AML-193 (cell line): ENCODE measurements at places on chromosomes 1 and 21.

DNA sequence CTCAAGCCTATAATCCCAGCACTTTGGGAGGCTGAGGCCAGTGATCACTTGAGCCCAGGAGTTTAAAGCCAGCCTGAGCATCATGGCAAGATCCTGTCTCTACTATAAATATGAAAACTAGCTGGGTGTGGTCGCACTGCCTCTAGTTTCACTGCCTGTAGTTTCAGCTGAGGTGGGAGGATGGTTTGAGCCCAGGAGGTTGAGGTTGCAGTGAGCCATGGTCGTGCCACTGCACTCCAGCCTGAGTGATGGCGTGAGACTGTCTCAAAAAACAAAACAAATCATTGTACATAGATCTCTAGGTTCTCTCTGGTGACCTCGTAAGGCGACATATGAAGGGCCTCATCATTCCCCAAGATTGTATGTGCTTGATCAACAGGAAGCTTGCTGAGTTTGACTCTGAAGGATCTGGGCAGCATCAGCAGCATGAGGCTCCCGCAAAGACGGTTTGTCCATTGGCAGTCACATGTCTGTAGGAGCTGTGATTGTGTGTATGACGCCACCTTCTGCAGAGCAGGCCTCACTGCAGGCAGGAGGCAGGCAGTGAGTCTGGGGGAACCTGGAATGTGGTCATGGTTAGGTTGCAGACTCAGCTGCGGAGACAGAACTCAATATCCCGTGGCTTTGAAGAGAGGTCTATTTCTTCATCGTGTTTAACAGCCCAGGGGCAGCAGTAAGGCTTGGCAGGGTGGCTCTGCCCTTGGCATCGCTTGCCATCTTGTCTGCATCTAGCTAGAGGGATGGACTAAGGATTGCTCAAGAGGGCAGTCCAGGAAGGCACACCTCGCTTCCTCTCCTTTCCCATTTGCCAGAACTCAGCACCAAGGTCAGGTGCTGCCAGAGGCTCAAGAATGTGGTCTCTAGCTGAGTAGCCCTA lies 14.0 kb downstream of the ATP5PO start:
- DNase-seq = peak; percentile 28

DNA sequence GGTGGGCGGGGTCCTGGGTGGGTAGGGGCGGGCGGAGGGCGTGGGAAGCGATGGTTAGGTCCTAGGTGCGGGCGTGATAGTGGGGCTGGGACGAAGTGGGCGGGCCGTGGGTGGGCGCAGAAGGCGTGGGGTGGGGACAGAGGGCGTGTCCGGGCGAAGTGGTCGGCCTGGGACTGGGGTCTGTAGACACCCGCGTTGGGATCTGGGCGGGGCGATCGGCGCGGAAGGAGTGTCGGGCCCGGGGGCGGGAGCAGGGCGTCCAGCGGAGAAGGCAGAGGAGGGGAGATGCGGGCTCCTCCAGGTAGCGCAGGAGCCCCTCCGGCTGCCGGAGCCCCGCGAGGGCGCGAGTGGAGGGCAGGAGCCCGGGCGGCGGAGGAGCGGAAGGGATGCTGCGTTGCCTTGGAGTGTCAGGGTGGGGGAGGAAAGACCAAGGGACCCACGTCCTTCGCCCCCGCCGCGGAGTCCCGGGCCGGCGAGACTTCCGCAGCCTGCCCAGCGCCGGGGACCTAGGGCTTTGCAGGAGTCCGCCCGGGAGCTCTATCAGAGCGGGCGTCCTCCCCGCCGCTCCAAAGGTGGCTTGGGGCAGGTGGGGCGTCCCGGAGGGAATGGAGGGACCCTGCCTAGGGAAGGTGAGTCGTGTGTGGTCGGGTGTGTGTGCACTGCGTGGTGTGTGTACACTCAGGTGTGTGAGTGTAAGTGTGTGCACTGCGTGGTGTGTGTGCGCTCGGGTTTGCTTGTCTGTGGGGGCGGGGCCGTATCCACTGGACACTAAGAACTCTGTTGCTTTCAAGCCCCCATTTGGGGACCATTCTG lies 27.0 kb upstream of the PRSS38 start:
- peak; percentile 61 for DNase-seq

DNA sequence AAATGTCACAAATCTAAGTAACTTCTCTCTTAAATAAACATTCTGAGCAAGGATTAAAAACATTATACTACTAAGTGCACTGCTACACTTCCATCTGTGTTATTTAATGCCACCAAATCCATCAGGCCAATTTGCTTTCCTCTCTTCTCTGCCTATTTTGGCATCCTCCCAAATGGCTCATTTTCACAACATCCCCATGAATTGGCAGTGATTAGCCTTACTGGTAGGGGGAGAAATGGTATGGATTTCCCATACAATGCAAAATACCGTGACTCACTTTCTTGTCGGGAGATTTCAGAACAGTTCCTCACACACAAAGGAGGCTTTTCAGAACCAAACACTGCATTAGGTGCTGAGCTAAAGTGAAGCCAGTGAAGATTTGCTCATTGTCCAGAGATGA lies 195.7 kb downstream of the MIS18A start:
- DNase-seq = no peak

GRCh38 chr1:30132602-30133286 lies 590.6 kb downstream of the MATN1 start:
- no peak for DNase-seq

- DNase-seq = no peak
Measured at GRCh38 chr21:36388835-36389234, 3.6 kb downstream of the CHAF1B start.

DNA sequence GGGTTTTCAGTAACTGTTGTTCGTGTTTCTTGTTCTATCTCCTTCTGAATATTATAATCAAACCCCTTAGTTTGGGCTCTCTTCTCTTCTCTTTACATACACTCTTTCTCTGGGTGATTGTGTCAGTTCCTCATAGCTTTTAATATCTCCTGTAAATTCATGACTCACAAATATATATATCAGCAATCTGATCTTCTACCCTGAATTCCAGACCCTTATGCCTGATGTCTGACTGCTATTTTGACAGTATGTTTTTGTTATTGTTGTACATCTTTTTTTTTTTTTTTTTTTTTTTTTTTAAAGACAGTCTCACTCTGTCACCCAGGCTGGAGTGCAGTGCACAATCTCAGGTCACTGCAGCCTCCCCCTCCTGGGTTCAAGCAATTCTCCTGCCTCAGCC lies 70.8 kb upstream of the MPC2 start:
- DNase-seq = no peak

DNA sequence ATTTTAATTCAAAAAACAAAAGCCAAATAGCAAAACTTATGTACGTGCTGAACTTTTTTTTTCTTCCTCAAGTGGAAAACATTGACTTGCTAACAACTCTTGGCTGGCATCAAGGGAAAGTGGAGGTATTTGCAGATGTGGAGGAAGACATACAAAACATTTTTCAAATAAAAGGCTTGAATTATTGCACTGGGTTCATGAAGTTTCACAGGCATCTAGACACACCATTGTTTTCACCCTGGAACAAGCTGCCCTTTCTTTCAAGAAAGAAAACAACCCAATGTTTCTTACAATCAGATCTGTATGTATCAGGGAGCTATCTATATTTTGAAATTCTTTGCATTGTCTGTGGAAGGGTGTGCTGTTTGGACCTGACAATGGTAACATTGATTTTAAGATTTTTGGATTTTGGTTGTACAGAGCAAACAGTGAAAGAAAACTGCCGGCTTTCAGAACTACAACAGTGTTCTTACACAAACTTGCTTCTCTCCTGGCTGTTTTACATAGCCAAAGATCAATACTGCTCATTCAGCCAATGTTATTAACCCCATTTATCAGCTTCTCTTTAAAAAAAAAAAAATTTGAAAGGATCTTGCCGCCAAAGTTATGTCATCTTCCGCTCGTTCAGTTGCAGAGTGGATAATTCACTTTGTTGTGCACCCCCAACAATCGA lies 187.7 kb upstream of the FOXD3 start:
- no peak for DNase-seq

GRCh38 chr21:43850728-43851295 lies 14.2 kb upstream of the AGPAT3 start:
- DNase-seq = no peak

GRCh38 chr1:45243476-45244343 lies 37.3 kb upstream of the ZSWIM5 start:
- DNase-seq = no peak

DNA sequence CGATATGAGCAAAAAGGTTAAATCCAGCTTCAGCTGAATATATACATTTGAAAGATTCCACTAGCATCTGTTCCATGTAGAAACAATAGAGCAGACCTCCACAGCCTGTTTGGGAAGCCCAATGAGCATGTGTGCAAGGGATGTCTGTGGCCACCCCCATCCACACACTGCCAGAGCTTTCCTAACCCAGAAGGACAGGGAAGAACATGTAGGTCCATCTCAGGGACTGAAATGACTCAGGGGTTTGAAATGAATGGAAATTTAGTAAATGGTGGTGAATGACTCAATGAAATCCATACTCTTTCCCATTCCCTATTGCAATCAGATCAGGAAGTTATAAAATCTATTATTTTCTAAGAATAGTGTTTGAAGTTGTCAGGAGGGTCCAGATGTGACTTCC lies 397.2 kb downstream of the DUSP10 start:
- DNase-seq = no peak

DNA sequence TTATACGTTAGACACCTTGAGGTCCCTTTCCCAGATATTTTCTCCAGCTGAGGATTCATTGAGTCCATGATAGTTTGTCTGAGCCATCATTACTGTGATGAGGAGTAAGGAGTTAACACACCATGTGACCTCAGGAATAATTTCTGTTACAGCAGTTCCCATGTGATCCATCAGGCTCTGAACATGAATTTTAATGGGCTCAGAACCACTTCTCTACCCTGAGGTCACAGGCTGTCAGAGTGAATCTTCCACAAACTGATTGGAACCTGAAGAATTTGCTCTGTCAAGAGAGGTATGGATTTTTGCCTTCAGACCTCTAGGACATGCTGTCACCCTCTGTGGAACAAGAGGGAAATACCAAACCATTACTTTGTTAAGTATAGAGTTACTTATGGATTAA lies 81.0 kb downstream of the NTMT2 start:
- no peak for DNase-seq

DNA sequence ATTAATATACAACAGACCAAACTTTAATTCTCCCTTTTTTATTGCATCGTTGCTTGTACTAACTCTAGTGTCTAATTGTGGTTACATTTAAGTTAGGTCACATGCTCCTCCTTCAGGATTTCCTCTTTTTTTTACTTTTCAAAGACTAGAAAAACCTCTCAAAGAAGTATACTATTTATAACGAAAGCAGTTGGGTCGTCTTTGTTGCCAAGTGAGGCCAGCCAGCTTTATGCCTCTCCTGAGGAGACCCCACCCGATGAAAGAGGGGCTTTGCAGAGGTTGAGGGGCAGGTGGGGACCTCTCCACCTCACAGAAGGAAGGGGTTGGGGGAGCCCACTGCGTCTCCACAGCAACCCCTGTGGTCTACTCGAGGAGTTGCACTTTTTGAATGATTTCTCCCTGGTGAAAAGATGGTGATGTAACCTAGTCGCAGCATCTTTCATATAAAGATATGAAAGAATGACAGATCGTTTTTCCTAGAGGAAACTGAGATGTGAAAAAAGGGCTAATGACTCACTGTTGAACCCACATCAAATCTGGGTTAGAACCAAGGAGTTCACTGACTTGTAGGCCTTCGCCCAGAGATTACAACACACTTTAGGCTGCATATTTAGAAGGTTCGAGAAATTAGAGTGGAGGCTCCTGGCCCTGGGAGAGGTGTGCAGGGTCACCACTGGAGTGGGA lies 6.4 kb downstream of the TGFB2 start:
- DNase-seq = peak; percentile 68

GRCh38 chr1:201359873-201360210 lies 17.6 kb downstream of the TNNT2 start:
- no peak for DNase-seq

DNA sequence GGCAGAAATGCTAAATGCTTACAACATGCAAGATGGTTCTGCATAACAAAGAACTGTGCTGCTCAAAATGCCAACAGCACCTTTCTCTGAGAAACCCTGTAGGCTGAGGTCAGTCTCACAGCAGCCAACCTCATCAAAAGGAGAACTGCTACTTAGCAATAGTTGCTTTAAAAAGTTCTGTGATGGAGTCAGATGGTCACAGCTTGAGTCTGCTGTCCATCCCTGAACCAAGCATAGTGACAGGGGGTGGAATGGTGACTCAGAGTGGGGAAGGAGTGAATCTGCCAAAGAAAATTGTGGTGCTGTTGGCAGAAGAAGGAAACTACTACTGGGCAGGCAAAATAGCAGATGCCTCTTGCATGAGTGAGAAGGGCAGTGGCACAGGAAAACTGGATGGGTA lies 106.0 kb upstream of the FAM78B start:
- no peak for DNase-seq

GRCh38 chr1:5856246-5856815 lies 135.9 kb downstream of the NPHP4 start:
- no peak for DNase-seq

- DNase-seq = peak; percentile 23
Measured at GRCh38 chr1:10431070-10431730, 967 bp downstream of the CENPS start.

GRCh38 chr1:85116856-85117255 lies 68.6 kb upstream of the MCOLN3 start:
- peak; percentile 58 for DNase-seq

DNA sequence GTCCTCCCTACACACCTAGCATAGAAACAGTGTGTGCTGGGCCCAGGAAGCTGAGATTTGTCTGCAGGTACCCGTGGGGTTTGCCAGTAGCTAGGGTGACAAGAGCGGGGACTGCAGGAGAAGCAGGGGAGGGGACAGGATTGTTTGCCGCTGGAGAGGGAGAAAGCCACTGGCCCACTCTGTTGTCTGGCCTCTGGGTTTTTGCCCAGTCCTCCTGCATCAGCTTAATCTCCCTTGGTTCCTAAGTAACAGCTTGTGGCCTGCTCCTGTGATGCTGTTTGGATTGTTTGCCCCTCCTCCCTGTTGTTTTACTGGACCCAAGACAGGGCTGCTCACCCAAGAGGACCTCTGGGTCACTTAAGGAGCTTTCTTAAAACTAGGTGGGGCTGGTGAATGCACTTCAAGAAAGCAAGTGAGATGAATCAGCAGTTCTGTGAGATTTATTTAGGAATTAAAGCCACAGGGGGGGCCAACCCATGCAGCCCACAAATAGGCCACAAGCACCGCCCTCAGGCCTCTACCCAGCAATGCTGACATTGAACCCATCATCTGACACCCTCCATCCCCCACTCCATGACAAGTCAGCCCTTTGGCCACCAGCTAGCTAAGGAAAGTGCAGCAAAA lies 142.8 kb downstream of the ZZZ3 start:
- DNase-seq = no peak

- DNase-seq = peak; percentile 48
Measured at GRCh38 chr1:48572646-48573258, 100.7 kb upstream of the SPATA6 start.

DNA sequence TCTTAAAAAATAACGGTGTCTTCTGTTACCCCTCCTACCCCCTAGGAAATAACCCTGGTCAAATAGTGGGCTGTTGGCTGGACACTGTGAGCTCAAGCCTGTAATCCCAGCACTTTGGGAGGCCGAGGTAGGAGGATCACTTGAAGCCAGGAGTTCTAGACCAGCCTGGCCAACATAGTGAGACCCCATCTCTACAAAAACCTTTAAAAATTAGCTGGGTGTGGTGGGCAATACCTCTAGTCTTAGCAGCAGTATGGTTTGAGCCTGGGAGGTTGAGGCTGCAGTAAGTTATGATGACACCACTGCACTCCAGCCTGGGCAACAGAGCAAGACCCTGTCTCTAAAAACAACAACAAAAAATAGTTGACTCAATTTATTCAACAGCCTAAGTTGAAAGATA lies 453.7 kb downstream of the SIPA1L2 start:
- no peak for DNase-seq

- DNase-seq = no peak
Measured at GRCh38 chr1:18008081-18008480, 99.5 kb upstream of the IGSF21 start.

GRCh38 chr21:38702196-38702595 lies 103.5 kb upstream of the ETS2 start:
- no peak for DNase-seq

GRCh38 chr1:29749024-29749945 lies 513.0 kb downstream of the PTPRU start:
- no peak for DNase-seq
